Germinal center (tissue), 1 donor: ENCODE measurements at places on chromosomes 7 and 10.

- DNase-seq, result no peak
Measured at GRCh38 chr7:52917982-52918578, 117.4 kb upstream of the POM121L12 start.

- DNase-seq, result no peak
Measured at GRCh38 chr10:84525120-84525806, 196.9 kb downstream of the CCSER2 start.

- DNase-seq, result peak; percentile 67
Measured at GRCh38 chr7:108497082-108497725, 28.7 kb downstream of the PNPLA8 start.

DNA sequence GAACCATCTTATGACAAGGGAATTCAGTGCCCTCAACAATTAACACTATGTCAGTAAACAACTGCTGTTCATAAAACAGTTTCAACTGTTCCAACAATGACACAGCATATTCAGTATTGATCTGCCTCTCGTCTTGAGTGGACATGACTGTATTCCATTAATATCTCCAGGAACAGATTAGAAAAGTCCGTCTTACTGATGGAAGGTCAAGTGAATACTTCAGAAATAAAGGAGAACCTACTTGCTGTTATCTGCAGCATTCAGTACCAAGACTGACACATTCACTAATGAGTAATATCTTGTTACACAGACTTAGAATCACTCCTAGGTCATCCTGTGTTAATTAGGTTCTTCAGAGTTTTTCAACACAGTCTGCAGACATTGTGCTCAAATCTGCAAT is 12.1 kb downstream of the KBTBD2 start:
- no peak for DNase-seq

GRCh38 chr10:5895804-5896203 is 5.8 kb downstream of the FBH1 start:
- DNase-seq, result peak; percentile 53

DNA sequence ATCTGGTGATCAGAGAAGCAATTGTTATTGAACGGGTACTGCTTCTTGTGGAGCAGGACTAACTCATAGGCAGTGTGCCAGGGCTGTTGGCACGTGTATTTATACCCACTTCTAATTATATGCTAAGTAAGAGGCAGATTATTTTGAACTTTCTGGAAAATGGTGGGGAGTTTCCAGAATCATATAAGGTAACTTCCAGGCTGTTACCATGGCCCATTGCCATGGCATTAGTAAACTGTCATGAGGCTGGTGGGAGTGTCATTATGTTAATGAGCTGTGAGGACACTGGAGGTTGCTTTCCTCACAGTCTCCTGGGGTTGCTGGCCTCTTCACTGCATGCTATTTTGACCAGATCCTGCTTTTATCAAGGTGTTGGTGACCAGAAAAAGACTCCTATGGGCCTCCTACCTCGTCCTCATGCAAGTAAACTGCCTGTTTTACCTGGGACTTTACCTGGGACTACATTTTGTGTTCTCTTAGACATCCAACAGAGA is 122.6 kb downstream of the KCND2 start:
- DNase-seq, result no peak

DNA sequence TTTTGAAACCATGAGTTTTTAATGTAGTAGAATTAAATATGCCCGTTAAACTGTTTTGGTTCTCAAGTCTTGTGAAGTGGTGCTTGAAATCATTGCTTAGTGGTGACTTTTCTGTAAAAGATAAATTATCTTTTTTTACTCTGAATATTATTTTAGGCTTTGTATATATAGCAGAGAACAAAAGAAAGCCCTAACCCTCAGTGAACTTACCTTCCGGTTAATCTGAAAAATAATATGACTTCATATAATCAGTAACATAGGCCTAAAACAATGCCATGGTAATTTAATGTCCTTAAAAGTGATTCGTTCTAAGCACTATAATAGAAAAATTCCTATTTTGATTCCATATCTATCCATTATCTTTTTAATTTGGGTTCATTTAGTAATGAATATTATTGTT is 21.8 kb downstream of the AKAP9 start:
- DNase-seq, result no peak

DNA sequence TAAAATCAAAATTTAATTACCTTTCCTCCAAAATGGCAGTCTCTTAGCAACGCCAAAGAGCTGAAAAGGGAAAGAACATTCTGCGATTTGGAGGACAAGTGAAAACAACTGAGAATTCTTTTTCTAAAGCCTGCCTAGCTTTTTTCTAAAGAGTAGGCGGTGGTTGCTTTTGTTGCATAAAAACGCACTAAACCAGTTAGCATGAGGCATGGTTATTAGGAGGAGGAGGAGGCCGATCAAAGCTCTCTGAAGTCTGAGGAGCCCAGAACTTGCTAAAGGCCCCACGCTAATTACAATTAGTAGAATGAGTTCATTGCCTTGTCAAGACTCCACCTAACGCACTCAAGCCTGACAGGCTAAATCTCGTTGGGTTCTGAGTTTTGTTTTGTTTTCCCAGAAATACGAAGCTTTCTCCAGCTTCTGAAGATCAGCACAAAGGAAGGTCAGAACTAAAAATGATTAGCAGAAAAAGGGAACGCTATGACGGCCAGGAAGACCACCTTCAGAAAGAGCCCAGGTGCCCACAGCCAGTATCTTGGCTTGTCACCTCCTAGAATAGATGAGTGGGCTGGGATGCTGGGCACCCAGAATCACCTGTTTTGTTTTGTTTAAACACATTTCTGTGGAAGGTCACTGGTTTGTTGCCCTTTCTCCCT is 72.0 kb downstream of the FGFR2 start:
- DNase-seq, result no peak

DNA sequence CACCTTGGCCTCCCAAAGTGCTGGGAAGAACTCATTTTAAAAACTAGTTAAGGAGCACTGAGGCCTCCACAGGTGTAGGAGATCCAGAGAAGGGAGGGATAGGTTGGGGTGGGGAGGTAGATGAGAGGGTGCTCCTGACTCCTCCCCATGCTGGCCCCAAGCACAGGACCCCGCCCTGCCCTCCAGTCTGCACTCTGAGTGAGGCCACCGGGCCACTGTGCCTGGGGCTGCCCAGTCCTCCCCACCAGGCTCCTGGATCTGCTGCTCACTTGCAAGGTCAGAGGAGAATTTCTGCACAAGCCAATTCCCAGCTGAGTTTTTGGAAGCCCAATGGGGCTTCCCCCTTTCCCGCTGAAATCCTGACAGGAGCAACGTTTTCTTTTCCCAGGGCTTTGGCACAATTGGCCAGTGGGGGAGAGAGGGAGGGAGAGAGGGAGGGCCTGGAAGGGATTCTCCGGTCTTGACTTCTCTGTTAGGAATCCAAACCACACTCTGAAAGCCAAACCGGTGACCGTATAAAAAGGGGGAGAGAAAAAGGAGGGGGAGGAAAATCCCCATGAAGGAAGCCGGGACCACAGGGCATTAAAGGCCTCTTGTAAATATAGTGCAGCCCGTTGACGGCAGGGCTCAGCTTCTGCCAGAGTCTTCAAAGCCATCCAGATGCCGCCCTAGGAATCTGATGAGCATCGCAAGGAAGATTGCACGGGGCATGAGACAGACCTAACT is 116.2 kb downstream of the SH3PXD2A start:
- no peak for DNase-seq

DNA sequence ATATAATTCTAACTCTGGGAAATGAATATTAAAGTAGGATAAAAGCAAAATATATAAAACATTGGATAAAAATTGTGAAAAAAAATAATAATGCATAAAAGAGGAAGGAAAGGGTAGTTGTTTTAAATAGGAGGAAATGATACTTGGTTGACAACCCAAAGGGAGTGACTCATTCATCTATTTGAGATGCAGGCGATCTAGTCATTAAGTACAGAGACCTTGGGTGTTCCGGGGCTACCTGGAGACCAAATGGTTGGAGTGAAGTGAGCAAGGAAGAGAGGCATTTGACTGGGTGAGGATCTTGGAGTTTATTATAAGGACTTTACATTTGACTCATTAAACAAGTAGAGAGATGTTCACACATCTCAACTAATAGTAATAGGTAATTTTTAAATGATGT is 111.0 kb downstream of the LRRTM3 start:
- DNase-seq, result no peak

DNA sequence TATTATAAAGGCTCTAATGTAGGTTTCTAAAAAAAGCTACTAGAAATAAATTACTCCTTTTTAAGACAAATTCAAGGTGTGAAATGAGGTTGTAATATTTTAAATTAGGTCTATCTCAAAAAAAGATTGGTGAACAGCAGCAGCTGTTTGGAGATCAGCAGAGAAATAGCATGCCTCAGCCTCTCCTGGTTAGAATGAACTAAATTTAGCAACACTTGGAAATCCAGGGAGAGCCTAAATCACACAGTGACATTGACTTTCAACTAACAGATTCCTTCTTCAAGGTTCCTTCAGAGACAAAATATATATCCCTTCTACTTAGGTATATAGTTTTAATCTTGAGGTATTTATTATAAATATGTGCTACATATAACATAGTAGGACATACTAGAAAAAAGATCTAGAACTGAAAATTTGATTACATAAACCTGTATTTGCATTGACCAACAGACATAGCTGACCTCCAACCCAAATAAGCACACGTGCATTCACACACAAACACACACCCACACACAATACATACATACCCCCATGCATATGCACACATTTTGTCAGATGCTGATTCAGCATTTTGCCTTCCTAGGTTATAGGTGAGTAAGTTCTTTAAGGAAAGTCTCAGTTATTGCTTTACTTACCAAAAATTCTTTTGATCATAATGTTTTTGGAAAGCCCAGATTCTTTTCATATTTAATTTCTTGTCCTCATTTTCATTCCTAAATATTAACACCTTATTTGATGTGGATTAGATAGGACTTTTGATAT is 47.3 kb downstream of the DGKB start:
- DNase-seq, result no peak

GRCh38 chr7:55056577-55057480 is 38.0 kb downstream of the EGFR start:
- DNase-seq, result no peak

DNA sequence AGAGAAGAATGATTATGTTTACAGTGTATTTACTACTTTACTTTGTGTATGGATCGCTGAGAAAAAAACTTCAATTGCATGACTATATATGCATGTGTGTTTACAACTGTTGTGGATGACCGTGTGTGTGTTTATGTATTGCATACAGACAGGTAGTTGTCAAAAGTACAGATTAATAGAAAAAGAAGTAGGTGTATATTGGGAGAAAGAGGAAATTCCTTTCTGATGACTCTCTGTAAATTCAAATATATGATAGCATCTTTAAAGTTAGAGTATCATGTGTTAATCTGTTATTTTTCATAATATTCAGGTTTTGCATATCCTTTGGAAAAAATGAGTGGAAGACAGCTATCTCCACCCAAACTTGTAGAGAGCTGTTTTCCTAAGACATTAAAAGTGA is 160.4 kb upstream of the AGR3 start:
- DNase-seq, result no peak

- no peak for DNase-seq
Measured at GRCh38 chr7:45978731-45979211, 57.7 kb upstream of the IGFBP3 start.

DNA sequence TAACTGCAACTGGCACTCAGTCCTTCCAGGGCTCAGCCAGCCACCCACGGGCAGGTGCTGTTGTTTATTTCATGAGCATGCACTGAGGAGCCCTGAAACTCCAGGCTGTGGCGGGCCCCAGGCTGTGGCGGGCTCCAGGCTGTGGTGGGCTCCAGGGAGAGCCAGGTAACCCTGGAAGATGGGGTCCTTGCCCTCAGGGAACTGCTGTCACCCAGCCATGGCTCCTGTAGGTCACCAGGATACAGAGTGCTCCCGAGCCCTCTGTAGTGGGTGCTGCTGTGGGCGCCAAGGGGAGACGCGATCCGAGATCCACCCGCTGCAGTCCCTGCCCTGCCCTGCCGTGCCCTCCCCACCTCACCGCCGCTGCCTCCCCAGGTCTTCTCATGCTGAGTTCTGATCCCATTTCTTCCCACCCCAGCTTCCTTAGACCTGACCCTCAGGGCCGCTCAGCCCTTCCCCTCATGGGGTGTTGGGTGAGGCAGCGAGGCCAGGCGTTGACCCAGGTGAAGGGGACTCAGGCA is 29.6 kb downstream of the LRRC27 start:
- DNase-seq, result no peak
